Activated naive CD4-positive, alpha-beta T cell treated with anti-CD3 and anti-CD28 coated beads, Interleukin-2, amount 50 U/mL, for 72 hours (primary cell): ENCODE measurements at places on chromosomes 4 and X. TPM values are rescaled to one million over a fixed set of nuclear protein-coding genes. Genes with fewer than 3 reads are reported as not detected.

The MEPE gene
- not detected for total RNA-seq

GRCh38 chrX:119236623-119237561 is 807 bp downstream of the PGRMC1 start:
- DNase-seq, result no peak

The CXCL10 gene
- total RNA-seq, result 1.2 TPM

DNA sequence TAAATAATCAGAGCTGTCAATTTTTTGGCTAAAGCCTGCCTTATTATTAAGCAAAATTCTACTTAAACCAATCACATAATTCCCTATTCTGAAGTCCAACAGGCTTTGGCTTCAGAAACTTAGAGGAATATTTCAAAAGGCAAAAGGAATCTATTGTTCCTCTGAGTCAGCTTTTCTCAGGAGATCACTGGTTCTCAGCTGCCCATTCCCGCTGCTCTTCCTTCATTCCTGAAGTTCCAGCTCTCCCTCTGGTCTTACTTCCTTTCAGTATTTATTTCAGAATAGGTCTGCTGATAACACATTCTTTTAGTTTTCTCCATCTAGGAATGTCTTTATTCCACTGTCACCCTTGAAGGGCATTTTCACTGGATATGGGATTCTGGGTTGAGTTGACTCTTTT is 133.7 kb downstream of the SOWAHB start:
- no peak for DNase-seq

The CPEB2 gene
- total RNA-seq, result 7.1 TPM

DNA sequence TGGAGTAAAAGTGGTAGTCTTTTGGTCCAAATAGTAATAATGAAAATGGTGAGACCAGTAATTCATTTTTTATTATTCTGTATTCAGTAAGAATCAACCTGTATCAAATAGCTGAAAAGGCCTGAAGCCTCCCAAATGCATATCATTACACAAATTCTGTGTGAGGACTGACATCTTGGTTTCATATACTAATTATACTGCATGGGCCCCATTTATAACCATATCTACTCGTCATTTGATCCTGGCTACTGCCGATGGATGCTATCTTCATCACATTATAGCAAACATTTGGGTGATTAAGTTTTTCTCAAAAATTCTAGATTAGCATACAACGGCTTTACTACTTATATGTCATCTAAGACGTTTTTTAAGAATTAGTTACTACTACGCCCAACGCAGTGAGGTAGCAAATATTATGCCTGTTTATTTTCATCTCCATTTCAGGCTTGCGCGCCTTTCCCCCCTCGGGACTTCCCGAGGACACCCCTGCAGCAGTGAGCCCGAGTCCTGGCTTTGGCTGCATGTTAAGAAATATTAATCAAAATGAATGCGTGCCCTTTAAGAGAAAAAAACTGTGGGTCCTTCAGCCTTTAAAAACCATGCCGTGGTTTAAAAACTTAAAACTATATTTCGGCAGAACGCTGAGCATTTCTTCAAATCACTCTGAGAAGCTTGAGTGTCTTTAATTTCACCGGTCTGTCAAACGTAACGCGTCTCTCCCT is 814 bp upstream of the MMAA start:
- DNase-seq, result no peak

The RTL5 gene
- 0.11 TPM for total RNA-seq

DNA sequence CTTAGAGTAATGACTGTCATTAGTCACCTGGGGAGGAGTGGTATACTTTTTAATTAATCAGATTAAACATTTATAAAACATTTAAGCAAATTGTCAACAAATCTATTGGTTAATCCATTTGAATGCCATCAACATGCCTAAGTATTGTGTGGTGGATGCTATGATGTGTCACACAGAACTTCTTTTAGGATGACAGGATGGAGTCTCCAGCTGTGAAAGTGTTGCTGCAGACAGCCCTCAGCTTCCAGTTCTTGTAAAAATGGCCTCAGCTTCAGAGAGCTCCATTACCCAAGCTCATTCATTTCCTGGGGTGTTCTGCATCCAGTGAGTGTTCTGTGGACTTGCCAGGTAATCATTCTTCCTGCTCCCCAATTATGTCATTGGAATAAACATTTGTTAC is 74.3 kb upstream of the CLNK start:
- DNase-seq, result no peak

DNA sequence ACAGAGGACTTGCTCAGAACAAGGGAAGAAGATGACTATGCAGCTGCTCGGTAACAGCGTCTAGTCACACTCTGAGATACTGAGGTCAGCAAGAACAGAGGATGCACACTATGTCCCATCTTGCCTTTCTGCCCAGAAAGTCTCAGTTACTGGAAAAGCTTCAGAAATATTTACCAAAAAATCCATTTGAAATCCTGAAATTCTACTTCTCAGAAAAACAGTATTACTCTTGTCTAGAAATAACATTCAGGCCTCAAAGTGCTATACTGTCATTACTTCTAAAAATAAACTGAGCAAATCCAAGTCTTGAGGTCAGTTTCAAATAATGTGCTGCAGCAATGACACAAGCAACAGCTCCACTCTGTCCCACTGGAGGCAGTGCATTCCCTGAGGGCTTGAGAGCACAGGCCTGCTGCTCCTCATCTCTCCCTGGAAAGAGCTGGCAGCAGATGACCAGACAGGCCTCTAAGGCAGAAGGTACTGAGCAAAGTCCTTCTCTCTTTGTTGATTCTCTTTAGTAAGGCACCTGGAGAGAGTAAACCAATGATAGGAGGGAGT is 76.9 kb downstream of the CAMK2D start:
- no peak for DNase-seq

The RRH gene
- total RNA-seq, result 0.32 TPM

The ERCC6L gene
- total RNA-seq, result 12.6 TPM

GRCh38 chr4:113349430-113349829 is 300.0 kb downstream of the ANK2 start:
- DNase-seq, result no peak

The NOX1 gene
- total RNA-seq, result not detected

The SSX4B gene
- total RNA-seq, result not detected

DNA sequence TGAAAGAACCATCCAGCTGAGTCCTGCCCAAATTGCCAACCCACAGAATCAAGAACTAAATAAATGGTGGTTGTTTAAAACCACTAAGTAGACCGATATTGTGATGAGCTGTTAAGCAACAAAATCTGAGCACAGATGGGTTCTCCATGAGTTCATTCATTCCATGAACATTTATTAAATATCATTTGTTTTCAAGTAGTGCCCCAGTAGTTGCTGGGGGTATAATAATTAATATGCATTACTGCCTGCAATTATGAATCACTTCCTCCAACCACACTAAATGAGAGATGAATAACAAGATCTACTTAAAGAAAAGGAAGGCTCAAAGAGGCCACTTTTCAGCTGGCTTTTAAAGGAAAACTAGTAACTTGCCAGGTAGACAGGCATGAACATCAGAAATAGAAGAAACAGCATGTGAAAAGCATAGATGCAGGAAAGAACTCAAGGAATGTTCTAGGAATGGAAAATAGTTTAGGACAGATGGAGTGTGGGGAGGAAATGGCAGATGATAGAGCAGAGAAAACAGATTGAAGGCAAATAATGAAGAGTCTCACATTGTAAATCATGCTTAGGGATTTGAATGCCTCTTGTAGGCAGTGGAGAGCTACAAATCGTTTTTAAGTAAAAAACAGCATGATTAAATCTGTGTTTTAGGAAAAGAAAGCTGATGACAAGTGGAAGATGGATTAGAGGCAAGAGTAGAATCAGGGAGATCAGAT is 641.7 kb upstream of the DIPK2B start:
- DNase-seq, result no peak

The GLRA2 gene
- not detected for total RNA-seq

GRCh38 chr4:176579226-176579625 is 213.5 kb downstream of the VEGFC start:
- no peak for DNase-seq

- no peak for DNase-seq
These were observed 20.5 kb downstream of the ARSJ start for GRCh38 chr4:113958766-113959538.

The ARHGAP36 gene
- not detected for total RNA-seq

- DNase-seq, result no peak
These were observed 82.1 kb downstream of the SLC39A8 start for GRCh38 chr4:102263024-102263787.

The RIBC1 gene
- total RNA-seq, result 1.7 TPM

The POLN gene
- total RNA-seq, result 7.3 TPM

- DNase-seq, result no peak
These were observed 722 bp upstream of the EFHC2 start for GRCh38 chrX:44344194-44344593.

The EREG gene
- total RNA-seq, result not detected
